Uterus (tissue), 4 donors: ENCODE measurements at places on chromosomes 7 and 10. TPM values are rescaled to one million over a fixed set of nuclear protein-coding genes. Genes with fewer than 3 reads are reported as not detected.

- no peak for DNase-seq
Observed at GRCh38 chr7:55110993-55111361, 92.2 kb downstream of the EGFR start.

Gene WNT16
- total RNA-seq = 1.7 TPM

GRCh38 chr7:1946773-1947450 lies 276.8 kb downstream of the ELFN1 start:
- no peak for DNase-seq

DNA sequence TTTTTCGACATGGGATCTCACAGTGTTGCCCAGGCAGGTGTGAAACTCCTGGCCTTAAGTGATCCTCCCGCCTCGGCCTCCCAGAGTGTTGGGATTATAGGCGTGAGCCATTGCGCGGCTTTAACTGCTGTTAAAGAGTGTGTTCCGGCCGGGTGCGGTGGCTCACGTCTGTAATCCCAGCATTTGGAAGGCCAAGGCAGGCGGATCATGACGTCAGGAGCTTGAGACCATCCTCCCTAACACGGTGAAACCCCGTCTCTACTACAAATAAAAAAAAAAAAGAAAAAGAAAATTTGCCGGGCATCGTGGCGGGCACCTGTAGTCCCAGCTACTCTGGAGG lies 1.1 kb downstream of the RABGEF1 start:
- DNase-seq = no peak

- no peak for DNase-seq
Observed at GRCh38 chr7:124700655-124701054, 64.9 kb downstream of the GPR37 start.

DNA sequence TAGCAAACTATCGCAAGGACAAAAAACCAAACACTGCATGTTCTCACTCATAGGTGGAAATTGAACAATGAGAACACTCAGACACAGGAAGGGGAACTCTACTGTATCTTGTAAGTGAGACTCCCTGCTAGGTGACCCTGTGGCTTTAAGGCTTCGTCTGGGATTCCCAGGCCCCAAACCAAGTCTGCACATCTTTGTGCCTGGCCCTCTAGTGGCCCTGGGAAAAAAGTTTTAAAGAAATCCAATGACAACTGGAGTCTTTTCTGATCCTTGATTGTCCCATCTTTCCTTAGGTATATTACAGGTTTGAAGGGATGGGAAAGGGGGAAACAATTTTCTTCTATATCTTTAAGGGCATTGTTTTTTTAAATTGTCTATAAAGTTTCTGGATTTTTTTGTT lies 10.6 kb upstream of the LIPM start:
- no peak for DNase-seq
